ENCODE measurements at places on chromosomes 6 and 20.

GRCh38 chr20:52004018-52004417, 187.6 kb downstream of the ZFP64 start:
- no peak for DNase-seq

DNA sequence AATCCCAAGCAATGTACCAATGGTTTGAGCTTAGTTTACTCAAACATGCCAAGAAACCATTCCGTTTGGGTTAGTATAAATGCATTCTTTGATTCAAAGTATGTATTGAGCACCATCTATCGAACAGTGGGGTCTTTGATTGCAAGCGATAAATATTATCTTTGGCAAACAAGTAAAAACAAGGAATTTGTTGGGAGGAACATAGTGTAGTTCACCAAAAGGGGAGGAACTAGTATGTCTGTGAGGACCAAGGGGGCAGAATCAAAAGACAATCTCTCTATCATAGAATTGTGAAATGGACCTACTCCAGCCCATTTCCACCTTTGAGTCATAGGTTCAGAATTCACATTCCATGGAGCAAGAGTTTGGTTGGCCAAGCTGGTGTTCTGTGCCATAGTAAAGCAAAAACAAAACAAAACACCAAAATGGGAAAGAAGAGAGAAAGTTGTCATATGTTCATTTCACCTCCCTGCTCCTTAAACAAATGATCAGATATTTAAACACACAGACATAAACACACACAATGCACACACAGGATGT, 266.0 kb downstream of the TSHZ2 start:
- no peak for DNase-seq

DNA sequence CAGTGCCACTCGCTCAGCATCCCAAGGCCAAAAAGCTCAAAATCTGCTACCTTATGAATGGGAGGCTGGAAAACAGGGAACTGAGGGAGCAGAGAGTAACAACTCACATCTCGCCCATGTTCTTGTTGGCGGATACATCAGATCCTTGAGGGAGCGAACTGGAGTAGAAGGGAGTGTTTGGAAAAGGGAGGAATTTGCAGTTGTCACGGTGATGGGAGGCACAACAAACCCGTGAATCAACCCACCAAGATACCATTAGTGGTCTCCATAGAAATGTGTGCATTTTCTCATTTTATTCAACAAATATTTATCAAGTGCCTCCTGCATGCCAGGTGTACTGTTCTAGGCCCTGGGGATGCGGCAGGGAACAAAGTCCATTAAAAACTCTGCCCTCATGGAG, 212.1 kb downstream of the EYA2 start:
- DNase-seq, result no peak

DNA sequence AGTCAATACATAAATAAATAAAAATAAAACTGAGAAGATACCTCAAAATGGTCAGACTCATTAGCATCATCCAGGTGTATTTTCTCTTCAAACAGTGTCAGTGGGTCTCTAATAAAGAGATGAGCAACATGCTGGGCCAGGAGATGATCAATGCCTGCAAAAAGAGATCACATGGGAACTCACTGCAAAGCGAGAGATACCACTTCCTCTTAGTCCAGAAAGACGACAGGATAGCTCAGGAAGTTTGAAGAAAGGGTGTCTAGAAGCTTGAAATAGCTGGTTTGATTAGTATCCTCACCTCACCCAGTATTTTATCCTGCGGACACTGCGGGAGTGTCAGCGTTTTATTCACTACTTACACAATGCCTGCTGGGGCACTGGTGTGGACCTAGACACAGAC, 38.0 kb downstream of the GCLC start:
- no peak for DNase-seq

DNA sequence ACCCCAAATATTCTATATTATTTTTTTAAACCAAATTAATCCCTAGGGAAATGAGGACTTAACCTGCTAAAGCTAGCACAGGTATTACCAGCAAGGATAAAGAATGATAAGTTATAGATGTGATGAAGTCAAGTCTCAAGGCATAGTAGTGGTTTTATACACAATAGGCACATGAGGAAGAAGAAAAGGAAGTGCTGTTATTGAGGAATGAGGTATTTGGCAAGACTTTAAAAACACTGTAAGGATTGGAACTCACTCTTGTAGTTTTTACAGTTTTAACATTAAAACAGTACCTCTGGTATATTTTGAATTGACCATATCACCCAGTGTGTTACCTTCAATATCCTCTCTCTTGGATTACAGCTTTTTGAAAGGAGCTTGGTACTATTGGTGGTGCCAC, 54.6 kb downstream of the PHF3 start:
- DNase-seq, result no peak

DNA sequence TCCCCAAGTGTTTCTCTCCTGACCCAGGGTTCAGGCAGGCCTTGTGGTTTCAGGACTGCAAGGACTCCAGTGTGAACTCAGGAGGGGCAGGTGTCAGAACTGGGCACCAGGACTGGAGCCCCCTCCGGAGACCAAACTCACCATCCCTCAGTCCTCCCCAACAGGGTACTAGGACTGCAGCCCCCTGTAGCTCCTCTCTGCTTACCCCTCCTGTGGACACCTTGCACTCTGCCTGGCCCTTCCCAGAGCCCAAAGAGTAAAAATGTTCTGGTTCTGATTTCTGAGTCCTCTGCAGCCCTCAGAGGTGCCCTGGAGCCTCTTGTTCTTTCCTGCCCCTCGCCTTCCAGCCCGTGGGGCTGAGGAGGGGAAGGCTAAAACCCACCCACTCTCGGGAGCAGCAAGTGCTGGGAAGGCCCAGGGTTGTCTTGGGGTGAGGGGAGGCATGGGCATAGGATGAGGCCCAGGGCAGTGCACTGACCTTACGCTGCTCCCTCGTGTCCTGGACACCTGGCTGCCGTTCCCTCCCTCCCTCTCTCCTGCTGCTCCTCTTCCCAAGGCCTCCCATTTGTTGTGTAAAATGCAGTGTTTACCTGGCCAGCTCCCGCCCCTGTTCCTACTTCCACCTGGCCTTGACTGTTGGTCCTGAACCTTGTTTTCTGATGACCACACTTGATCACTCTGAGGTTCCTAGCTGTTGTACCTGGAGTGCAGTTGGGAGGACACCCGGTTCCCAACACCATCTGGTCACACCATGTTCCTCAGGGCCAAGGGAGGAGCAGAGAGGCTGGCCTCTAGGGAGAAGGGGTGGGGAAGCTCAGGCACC, 9.9 kb downstream of the CNPY3 start:
- no peak for DNase-seq

GRCh38 chr6:137824896-137825295, 42.2 kb upstream of the TNFAIP3 start:
- no peak for DNase-seq

- DNase-seq, result no peak
Measured at GRCh38 chr6:11204794-11205366, 27.6 kb downstream of the NEDD9 start.

DNA sequence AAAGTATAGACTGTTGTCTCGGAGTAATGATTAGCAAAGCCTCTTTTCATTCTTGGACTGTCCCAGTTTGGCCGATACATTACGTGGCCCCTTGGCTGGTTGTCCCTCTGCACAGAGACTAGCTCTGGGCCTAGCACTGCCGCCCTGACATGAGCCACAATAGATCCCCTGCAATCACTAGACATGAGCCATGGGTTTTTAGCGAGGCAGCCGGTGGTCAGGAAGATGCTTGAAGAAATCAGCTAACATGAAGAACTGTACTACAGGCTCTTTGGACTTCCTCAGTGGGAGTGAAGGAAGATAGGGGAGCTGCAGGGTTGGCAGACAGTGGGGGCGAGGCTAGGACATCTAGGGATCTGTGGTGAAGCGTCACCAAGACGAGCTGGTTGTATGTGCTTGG, 11.0 kb downstream of the DUSP22 start:
- DNase-seq, result no peak

GRCh38 chr6:21596949-21597682, 3.6 kb downstream of the SOX4 start:
- no peak for DNase-seq

Data from stimulated activated CD8-positive, alpha-beta memory T cell treated with anti-CD3 and anti-CD28 coated beads, Interleukin-15, amount 100 ng/mL, for 24 hours (primary cell).